ENCODE measurements at places on chromosomes 1 and 21.

DNA sequence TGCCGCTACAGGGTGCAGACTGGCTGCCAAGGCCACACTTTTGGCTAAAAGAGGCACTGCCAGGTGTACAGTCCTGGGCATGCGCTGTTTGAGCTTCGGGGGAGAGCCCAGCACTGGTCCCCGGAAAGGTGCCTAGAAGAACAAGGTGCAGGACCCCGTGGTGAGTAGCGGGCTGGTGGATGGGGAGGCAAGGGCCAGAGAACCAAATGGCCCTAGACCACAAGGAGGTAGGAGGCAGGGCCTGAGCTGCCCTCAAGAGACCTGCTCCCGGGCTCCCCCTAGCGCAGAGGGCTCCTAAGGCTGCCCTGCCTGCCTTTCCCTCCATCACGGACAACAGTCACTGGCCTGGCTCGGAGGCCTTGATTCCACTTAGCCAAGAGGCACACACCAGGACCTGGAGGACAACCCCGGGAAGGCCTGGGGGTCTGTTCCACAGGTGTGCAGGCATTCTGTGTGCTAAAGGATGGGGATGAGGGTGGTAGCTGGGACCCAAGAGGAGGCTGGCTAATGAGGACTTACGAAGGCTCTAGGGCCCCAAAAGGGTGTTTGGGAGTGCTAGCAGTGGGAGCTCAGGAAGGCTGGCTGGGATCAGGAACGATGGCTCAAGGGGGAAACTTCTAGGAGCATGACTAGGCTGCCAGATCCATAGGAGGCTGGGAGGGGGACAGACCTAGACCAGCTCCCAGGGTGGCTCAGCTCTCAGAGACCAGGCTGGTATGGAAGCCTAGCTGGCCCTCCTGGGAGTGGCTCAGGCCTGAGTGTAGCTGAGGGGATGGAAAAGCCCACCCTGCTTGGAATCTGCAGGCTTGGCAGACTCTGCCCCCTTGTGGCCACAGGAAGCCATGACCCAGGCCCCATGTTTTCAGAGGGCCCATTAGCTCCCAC is 742 bp downstream of the ARTN start:
- peak; percentile 51 for DNase-seq

DNA sequence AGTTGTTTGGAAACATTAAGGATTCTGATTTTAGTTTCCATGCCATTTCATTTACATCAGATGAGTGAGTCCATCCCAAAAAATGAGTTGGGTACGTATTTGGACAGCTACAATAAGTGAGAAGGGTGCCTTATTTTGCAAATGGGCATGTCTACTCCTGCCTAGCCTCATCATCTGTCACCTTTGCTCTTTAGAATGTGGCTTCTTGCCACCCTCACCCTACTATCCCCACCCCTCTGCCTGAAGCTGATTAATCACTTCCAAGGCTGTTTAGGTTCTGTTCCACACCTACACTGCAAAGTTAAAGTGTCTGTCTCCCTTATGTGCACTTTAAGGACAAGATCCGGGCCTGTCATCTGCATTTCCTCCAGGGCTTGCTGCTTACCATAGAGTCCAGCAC is 61.2 kb downstream of the ST6GALNAC5 start:
- DNase-seq = no peak

DNA sequence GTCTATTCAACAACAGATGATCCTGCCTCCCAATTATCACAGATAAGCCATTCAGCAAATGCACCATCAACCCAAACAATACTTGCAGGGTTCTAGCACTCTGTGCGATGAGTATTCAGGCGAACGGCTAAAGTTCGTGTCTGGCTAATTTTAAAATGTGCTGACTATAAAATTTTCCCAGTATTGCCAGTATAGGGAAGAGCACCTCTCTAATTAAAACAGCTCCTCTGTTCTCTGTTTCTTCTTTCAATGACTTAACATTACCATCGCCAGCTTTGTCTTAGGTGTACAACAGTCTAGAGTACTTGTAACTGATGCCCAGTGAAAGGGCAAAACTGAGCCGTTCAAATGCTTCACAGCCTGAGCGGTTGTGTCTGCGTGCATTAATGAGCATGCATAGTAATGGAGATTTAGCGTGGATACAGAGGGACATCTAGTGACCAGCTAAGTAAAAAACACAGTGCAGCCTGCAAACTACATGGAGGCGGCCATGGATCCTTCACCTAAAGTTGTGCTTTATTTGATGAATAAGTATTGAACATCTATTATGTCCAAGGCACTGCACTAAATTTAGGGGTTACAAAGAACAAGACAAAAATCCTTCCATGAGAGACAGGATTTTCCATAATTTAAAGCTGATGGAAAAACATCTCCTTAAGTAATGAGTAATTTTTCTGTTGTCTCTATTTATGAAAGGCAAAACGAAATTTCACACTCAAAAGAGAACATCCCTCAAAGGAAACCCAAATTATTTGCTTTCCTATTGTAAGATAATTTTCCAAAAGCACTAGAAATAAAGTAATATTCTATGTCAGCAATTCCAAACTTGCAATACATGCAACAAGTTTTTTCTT is 120.0 kb downstream of the SETD4 start:
- no peak for DNase-seq

DNA sequence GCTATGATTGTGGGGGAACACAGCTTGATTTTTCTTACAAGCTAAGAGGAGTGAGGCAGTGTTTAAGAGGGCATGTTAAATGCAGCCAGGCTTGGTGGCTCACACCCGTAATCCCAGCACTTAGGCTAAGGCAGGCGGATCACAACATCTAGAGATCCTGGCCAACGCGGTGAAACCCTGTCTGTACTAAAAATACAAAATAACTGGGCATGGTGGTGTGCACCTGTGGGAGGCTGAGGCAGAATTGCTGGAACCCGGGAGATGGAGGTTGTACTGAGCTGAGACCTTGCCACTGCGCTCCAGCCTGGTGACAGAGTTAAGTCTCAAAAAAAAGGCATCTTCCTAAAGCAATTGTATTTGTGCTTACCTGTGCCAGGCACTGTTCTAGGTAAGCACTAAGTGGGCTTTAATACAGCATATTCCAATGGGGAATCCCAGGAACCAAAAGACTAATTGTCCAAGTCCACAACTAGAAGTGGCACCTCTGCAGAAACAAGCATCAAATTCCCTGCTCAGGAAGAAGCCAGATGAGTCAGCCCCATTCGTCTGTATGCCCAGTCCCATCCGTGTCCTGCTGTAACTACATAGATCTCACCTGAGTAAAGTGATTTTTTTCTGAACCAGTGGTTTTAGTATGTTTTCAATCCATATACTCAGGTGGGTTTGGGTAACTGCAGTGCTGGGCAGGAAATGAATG is 4.6 kb downstream of the RCC1 start:
- no peak for DNase-seq

GRCh38 chr1:151728151-151729054 is 7.1 kb downstream of the RIIAD1 start:
- DNase-seq = no peak

GRCh38 chr1:41572224-41572623 is 87.7 kb upstream of the EDN2 start:
- DNase-seq = no peak

GRCh38 chr1:183806125-183806524 is 1.2 kb downstream of the RGL1 start:
- DNase-seq = no peak

DNA sequence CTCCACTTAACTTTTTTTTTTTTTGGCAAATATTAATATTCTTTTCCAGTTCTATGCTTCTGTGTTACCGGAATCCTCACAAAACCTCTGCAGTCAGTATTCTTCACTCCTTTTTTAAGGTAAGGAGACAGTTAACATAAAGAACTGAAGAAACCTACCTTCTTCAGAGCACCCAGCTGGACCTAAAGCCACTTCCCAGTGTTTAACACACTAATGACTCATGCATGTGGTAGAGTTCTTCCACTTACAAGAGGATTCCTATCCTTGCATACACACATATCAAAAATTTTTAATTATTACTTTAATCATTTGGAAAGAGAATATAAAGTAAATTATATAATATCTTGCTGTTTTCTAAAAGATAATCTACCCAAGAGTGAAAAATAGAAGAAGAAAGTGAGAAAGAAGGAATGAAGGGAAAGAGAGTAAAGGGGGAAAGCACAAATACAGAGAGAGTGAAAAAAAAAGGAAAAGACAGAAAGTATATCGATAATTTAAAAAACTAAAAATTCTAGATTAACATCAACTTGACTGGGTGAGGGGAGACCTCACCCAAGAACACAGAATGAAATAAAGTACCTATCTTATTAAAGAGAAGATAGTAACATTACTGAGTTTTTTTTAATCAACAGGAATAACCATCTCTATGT is 54.9 kb downstream of the ENAH start:
- DNase-seq = no peak

GRCh38 chr1:84268346-84268745 is 33.2 kb upstream of the SAMD13 start:
- DNase-seq = no peak

DNA sequence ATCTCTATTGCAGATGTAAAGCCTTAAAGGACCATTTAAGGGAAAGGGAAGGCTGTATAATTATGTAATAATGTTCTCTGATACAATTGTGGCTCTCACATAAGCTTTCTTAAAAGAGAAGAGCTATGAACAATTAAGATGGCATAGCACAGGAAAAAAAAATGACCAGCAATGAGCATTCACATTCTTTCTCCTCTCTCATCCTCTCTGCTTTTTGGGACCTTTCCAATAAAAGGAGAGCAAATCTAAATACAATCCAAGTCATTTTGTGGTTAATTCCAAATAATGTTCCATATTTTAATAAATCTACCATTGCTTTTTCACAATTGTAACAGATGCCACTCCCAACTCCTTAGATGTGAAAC is 23.5 kb downstream of the SMYD3 start:
- DNase-seq = no peak

- no peak for DNase-seq
Observed at GRCh38 chr1:163983097-163983496, 575.9 kb upstream of the PBX1 start.

DNA sequence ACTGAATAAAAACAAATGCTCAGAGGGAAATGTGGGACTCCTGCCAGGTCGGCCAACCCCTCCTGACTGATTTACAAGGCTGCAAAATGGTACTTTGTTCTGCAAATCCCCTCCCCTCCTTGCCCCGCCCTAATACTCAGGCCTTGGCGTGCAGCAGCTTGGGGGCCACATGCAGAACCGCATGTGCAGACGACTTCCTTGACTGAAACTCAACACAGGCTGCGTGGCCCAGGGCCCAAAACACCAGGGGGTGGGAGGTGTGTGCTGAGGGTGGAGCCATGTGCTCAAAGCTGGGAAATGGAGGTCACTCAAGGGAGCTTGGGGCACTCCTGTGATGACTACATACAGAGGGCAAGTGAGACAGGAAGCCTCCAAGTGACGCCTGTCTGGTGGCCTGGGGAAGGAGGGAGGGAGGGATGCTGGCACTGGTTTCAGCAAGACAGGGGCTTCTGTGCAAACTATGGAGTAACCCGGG is 87.2 kb downstream of the MRPL37 start:
- no peak for DNase-seq

GRCh38 chr1:208059409-208060001 is 148.6 kb upstream of the CD34 start:
- DNase-seq = no peak

- no peak for DNase-seq
Observed at GRCh38 chr1:15850471-15851001, 3.0 kb downstream of the SPEN start.

- no peak for DNase-seq
Observed at GRCh38 chr1:65027666-65028358, 61.5 kb upstream of the JAK1 start.

- DNase-seq = no peak
Observed at GRCh38 chr1:172351754-172352161, 68.7 kb upstream of the C1orf105 start.

GRCh38 chr1:26189751-26190275 is 589 bp upstream of the CATSPER4 start:
- DNase-seq = no peak

DNA sequence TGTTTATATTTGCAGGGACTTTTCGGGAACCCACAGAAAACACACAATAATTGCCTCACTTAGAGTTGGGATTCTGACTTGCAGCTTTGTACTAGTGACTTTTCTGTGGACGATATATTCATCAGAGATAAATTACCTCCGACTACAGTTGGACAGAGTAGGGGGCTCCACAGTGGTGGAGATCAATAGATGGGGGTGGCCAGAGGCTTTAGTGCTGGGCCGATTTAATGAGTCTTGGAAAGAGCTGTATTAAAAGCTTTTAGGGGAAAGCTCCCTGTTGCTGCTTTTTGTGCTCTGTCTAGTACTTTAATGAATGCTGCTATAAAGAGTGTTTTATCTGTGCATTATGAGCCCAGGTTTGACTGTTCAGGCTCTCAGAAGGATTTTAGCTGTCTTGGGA is 359.2 kb upstream of the DPYD start:
- no peak for DNase-seq

DNA sequence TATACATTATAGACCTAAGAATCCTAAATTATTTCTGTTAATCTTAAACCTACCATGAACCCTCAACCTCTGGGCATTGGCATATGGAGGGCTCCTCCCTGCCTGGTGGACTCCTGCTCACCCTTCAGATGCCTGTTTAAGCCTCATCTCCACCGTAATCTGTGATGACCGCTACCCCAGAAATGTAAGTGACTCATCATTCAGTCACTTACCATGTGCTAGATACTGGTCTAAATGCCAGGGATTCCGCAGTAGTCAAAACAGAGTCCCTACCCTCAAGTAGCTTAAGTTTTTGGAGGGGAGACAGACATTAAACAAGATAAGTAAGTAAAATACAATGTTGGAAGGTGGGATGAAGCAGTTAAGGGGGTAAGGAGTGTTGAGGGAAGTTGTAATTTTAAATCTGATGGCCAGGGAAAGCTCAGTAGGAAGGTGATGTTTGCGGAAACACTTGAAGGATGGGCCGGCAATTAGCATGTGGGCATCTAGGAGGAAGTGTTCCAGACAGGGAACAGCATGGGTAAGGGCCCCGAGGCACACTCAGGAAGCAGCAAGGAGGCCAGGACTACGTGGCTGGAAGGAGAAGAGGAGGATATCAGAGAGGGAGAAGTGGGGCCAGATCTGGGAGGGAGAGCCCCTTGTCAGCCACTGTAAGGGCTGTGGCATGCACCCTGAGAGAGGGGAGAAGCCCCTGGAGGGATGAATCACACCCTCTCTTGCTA is 141.7 kb upstream of the HOOK1 start:
- DNase-seq = no peak

GRCh38 chr1:234927312-234927970 is 201.2 kb downstream of the TOMM20 start:
- DNase-seq = no peak

- DNase-seq = no peak
Observed at GRCh38 chr1:81144240-81144825, 656.4 kb upstream of the ADGRL2 start.

DNA sequence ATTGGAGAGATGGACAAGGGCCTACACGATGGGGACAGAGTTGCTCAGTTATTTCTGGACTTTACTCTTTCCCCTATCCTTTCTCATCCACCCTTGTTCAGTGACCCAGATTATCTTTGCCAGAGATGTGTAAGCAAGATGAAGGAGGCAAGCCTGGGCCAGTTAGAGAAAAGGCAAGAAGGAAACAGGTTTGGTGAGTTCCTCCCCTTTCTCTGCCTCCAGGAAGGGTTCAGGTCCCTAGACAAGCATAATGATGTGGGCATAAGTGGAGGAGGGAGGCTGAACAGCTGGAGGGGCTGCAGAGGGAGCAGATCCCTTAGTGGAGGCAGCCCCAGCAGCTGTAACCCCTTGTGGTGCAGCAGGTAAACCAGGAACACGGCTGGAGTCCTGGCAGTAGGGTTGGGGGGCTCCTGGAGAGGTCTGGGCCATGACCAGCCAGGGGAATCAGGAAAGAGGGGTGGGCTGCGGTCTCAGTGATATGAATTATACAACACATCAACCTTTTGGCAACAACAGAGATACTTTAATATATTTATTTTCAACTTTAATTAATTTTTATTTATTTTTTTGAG is 9.2 kb upstream of the CDC42 start:
- DNase-seq = no peak

- DNase-seq = no peak
Observed at GRCh38 chr1:145949219-145949618, 8.6 kb downstream of the LIX1L start.

All from T-helper 17 cell (primary cell).